ENCODE measurements at places on chromosomes 2 and 18.

GRCh38 chr18:22676423-22676822 lies 256.7 kb upstream of the RBBP8 start:
- DNase-seq: no peak

DNA sequence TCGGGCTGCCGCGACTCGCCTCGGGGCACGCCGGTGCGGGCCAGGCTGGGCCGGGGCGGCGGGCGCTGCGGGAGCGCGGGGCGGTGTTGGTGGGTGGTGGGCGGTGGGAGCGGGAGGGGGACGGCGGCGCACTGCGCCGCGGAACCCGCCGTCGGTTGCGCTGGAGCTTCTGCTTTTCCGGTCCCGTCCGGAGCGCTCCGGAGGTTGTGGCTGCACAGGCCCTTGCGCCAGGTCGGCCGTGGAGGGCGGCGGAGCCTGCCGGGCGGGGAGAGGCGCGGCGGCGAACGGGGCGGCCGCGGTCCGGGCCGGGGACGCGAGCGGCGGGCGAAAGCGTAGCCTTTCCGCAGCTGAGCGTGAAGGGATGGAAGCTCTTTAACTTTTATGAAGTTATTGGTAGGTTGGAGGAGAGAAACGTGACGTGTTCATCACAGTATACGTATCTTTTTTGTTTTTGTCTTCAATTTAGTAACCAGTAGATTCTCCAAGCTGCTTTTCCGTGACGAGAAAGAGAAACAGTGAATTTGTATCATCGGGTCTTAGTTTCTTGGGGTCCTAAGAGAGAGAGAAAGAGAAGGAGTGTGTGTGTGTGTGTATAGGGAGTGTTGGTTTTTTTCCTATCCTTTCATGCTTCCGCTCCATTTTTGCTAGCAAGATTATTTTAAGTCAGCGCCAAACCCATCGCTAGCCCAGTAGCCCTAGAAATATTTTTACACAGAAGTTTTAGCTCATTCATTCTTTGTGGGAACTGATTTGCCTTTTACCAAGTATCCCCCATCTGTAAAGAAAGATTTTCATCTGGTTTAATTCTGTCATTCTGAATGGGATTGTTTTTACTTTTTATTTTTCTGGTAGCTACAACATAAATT lies 535 bp downstream of the ATG4B start:
- DNase-seq: peak; percentile 79

DNA sequence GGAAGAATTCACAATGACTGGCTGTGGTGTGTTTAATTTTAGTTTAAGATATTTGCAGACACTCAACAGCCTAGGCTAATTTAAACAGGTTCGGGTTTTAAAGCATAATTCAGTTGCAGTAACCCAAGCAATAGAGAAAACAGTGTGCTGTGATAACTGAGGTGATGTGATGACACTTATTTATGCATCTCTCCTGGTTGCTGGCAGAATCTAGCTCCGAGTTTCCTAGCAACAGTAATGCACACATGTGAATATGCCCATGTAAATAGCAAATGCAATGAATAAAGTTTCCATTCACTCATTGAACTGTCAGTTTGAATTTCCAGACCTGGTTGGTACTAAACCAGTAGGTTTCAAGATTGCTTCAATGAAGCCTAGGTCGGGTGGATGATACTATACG lies 426.5 kb downstream of the TMX3 start:
- no peak for DNase-seq

- DNase-seq: no peak
Observed at GRCh38 chr2:43071599-43072550, 154.5 kb downstream of the ZFP36L2 start.

DNA sequence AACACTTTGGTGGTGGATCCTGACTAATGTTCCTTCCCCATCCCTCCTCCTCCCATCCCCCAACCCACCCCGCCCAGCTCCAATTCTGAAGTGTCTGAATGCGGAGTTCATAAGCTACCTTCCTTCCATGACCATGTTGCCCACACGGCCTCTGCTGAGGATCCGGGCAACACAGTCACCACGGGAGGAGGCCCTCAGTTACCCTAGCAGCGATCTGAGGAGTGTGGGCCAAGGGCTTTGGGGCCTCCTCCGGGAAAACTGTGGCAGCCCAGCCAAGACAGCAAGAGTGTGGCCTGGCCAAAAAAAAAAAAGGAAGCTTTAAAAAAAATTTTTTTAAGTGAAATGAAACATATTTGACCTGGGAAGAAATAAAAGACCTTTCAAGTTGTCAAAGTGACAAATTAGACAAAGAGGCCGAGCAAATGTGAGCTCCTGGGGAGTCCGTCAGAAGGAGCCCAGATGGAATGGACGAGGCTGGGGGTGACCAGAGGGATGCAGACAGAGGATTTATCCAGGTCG lies 169.0 kb upstream of the PKDCC start:
- no peak for DNase-seq

- no peak for DNase-seq
Observed at GRCh38 chr2:45640576-45640975, 10.9 kb upstream of the PRKCE start.

- no peak for DNase-seq
Observed at GRCh38 chr2:120605231-120605935, 130.3 kb upstream of the GLI2 start.

GRCh38 chr2:42430188-42430587 lies 63.6 kb downstream of the KCNG3 start:
- no peak for DNase-seq

DNA sequence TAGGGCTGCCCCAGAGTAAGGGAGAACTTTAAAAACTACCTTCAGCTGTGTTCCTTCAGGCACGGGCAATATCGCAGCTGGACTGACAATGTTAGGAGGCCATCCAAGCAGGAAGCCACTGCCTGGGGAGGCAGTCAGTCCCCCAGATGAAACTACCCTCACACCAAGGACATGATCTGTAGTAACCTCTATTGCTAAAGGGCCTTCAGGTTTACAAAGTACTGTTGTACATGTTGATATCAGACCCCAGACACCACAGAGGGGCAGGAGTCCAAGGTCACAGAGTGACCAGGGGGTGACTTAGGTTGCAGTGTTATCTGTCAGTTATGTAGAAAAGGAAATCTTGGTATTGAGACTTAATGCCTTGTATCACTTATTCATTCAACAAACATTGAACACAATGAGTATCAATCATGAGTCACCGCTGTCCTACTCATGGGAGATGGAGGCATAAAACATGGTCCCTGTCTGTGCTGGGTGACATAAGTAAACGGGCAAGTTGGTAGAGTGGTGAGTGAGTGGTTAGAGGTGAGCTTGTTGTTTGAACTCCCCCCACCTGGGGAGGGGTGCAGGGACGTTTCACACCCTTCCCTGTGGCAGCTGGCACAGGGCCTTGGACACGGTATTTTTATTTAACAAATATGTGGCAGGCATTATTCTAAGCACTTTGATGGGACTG lies 7.1 kb downstream of the CABLES1 start:
- DNase-seq: no peak

- no peak for DNase-seq
Observed at GRCh38 chr2:231655488-231655887, 52.8 kb upstream of the PTMA start.

GRCh38 chr2:9326975-9327374 lies 96.4 kb downstream of the ITGB1BP1 start:
- no peak for DNase-seq

DNA sequence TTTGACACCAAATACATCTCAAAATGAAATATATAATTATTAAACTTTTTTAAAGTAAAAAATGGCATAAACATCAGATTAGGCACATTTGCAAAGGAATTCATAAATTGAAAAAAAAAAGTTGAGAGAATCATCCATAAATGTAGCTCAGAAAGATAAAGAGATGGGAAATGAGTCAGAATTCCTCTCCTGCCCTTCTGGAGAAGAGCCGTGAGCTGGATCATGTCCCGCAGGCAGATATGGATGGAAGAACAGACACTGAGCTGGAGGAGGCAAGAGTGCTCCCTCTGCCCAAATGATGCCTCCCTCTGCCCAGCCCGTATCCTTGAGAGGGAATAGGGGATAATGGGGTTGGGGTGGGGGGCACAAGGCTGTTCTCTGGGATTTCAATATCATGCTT lies 190.9 kb downstream of the TFCP2L1 start:
- no peak for DNase-seq

DNA sequence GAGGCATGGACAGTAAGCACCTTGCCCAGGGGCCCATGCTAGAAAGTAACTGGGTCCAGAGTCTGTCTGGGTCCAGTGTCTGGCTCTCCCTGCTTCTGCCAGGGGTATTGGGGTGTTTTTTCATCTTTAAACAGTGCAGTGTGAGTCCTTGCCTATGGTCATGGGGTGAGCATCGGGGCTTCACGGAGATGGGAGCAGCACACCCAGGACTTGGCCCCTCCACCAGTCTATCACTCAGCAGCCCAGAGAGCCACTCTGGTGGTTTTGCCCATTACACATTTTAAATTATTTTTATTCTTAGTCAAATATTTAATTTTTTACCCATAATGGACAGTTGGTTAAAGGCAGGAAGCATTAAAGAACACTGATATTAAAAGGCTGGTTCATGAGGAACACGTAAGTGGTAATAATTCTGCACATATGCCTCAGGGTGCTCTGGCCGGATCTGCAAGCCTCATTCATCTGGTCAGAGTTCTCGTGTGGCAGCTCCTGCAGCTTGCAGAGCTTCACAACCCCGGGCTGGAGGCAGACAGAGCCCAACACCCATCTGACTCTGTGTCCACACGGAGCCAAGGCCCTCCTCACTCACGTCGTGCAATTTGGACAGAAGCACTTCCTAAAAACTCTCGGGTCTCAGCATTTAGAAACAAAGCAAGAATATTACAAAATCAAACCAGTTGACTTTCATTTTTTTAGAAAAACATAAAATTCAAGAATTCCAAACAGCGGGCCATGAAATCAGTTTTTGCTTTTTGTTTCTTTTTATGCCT lies 204.1 kb downstream of the CTIF start:
- DNase-seq: peak; percentile 97

- DNase-seq: no peak
Observed at GRCh38 chr2:28507796-28508764, 12.2 kb downstream of the PLB1 start.

GRCh38 chr2:19810637-19811036 lies 91.1 kb downstream of the TTC32 start:
- no peak for DNase-seq

GRCh38 chr2:37226863-37227262 lies 4.5 kb downstream of the CEBPZ start:
- no peak for DNase-seq

- DNase-seq: no peak
Observed at GRCh38 chr2:65700004-65700651, 267.7 kb upstream of the SPRED2 start.

DNA sequence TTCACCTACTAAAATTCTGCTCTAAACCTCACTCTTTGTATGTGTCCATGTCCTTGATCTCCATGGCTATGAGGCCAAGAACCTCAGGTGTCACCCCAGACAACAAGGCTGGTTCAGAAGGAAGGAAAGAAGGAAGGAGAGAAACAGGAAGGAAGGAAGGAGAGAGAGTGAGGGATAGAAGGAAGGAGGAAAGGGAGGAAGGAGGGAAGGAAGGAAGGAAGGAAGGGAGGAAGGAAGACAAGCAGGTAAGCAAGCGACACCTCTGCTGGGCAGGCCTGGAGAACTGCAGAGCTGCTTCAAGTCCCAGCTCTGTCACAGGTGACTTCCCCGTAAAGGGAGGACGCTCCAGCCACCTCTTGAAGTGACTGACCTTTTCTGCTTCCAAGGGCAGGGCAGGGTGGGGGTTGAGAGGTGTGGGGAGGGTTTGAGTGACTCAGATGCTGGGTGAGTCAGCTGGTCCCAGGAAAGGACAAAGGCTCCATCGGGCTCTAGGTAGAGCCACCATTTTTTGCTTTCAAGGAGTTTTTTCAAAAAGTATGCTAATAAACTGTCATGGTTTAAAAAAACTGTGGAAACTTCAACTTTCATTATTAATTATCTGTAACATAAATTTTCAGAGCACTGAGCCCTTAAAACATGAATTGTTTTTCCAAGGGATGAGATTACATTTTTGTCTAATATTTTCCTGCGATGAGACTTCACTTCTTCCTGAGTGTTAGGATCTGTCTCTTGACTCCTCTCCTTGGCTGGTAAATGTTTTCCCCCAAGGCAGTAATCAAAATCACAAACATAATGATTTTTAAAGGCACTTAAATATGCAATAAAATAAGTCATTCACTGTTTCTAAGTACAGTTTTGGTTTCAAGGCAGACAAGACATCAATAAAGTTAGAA lies 90.1 kb upstream of the L3MBTL4 start:
- DNase-seq: no peak

DNA sequence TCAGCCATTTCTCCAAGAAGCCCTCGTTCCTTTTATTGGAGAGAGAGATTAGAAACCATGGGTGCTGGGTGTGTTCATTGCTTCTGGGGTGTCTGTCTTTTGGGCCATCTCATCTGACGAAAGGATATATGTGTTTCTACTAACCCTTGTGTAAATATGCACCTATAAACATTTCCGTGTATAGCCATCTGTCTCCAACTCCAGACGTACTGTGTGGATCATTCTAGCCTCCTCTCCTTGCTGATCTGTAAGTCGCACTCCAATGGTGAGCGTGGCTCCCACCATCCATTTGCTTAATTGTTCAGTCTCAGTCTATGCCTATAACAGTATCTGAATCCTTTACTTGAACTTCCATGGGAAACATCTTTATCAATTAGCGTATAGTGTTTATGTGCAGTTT lies 1.8 kb downstream of the RBFA start:
- DNase-seq: no peak

- DNase-seq: no peak
Observed at GRCh38 chr2:233178994-233179847, 72.3 kb upstream of the ATG16L1 start.

- no peak for DNase-seq
Observed at GRCh38 chr2:64649013-64649484, 4.7 kb downstream of the SERTAD2 start.

GRCh38 chr2:28772351-28772750 lies 20.7 kb downstream of the PPP1CB start:
- DNase-seq: no peak

DNA sequence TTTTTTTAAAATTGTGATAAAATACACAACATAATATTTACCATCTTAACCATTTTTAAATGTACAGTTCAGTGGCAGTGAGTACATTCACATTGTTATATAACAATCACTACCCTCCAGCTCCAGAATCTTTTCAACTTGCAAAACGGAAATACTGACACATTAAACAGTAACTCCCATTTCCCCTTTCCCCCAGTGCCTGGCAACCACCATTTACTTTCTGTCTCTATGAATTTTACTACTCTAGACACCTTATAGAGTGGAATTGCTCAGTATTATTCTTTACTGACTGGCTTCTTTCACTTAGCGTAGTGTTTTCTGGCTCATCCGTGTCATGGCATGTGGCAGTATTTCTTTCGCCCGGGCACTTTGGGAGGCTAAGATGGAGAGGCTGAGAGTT lies 32.6 kb downstream of the FASTKD2 start:
- DNase-seq: peak; percentile 47

DNA sequence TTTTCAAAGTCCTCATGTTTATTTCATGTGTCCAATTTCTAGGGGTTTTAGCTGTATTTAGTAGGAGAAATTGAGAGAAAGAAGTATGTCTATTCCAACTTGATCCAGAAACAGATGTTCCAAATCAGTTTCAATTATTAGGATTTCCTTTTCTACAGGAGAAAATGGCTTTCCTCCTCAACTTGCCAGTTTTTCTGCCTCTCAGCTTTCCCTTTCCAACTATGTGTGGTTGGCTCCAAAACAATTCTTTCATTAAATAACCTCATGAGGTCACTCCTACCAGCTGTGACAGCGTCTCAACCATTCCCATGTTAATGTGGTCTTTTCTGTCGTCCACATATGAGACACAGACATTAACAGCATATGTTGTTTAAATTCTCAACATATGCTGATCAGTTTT lies 13.1 kb downstream of the XIRP2 start:
- no peak for DNase-seq

- DNase-seq: peak; percentile 91
Observed at GRCh38 chr2:102063487-102063911, 71.7 kb downstream of the IL1R2 start.

All from inflammatory macrophage (primary cell).